Erythroblast (primary cell): ENCODE measurements at places on chromosomes 5 and 9.

GRCh38 chr9:104635456-104635855, 17.5 kb upstream of the OR13C9 start:
- no peak for DNase-seq

GRCh38 chr9:124197177-124198095, 60.3 kb upstream of the NEK6 start:
- no peak for DNase-seq

DNA sequence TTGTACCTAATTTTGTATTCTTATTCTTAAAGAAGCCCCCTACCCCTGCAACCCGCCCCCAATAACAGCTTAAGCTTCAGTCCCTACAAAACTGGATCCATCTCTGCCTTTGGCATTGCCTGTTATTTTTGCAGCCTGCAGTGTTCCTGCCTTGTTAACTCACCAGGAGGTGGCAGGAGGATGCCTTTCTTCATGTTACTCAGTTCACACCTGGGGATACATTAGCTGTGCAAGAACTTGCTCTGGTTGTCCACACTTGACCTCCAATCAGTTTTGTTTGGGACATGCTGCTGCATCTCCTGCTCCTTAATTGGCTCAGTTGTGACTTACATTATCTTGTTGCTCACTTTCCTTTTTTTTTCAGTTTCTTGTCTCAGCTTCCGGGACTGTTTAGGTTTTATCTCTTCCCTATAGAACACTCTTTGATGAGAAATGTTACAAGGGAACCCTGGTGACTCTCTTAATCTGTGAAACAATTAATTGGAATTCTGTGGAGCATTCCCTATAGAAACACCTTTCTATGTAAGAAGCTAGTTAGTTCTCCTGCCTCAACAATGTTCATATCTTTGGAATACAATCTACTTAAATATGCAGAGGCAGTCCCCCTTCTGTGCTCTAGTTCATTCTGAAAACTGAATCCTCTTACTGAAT, 467.7 kb upstream of the ACO1 start:
- no peak for DNase-seq

GRCh38 chr9:127059030-127059429, 63.4 kb downstream of the ANGPTL2 start:
- no peak for DNase-seq
